ENCODE measurements at places on chromosomes 16 and 17. TPM values are rescaled to one million over a fixed set of nuclear protein-coding genes. Genes with fewer than 3 reads are reported as not detected.

CNTROB gene
- 24.4 TPM for total RNA-seq

RBFOX1 gene
- not detected for total RNA-seq

CEP295NL gene
- total RNA-seq, result 3.2 TPM

SLC2A4 gene
- total RNA-seq, result 0.11 TPM

SSH2 gene
- total RNA-seq, result 16.1 TPM

CDRT15L2 gene
- total RNA-seq, result not detected

AIPL1 gene
- total RNA-seq, result 0.13 TPM

KRT39 gene
- total RNA-seq, result not detected

KRTAP1-1 gene
- total RNA-seq, result not detected

NEK8 gene
- total RNA-seq, result 3.9 TPM

ADAD2 gene
- total RNA-seq, result not detected

PIGS gene
- 48.9 TPM for total RNA-seq

ENPP7 gene
- not detected for total RNA-seq

OR1A1 gene
- total RNA-seq, result not detected

KCNJ2 gene
- 2.3 TPM for total RNA-seq
